ENCODE measurements at places on chromosomes 6 and 20.

DNA sequence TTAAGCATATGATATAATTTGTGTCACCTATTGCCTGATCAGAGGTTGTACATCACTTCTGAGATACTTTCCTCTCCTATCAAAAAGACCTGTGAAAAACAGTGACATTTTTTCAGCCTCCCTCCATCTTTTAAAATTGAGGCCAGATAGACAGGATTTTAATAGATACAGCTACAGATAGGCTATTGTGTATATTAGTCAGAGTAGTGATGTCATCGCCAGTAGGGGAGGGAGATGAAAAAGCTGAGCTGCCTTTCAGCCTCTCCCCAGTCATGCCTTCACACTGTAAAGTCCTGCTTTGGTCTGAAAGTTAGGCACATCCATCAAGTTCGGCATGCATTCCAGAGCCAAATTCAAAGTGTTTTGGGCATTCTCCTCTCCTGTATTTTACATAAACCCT lies 7.9 kb upstream of the PABPC1L start:
- DNase-seq: no peak

DNA sequence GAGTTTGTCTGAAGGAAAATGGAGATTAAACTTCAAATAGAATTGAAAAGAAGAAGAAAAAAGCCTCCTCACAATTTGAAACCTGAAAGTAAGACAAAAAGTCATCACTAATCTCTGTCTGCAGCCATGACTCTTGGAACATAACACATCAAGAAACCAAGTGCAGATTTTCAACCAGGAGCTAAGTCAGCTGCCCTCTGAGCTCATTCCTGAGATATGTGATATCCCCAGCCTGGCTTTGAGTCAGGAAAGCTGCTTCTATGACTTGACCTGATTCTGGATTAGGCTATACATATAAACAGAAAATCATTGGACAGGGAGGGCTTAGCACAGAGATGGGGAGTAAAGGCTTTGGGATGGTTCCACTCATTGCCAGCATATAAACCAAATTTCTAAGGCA lies 891.4 kb downstream of the TFAP2A start:
- no peak for DNase-seq

GRCh38 chr6:125558241-125558843 lies 191.1 kb upstream of the HEY2 start:
- no peak for DNase-seq

DNA sequence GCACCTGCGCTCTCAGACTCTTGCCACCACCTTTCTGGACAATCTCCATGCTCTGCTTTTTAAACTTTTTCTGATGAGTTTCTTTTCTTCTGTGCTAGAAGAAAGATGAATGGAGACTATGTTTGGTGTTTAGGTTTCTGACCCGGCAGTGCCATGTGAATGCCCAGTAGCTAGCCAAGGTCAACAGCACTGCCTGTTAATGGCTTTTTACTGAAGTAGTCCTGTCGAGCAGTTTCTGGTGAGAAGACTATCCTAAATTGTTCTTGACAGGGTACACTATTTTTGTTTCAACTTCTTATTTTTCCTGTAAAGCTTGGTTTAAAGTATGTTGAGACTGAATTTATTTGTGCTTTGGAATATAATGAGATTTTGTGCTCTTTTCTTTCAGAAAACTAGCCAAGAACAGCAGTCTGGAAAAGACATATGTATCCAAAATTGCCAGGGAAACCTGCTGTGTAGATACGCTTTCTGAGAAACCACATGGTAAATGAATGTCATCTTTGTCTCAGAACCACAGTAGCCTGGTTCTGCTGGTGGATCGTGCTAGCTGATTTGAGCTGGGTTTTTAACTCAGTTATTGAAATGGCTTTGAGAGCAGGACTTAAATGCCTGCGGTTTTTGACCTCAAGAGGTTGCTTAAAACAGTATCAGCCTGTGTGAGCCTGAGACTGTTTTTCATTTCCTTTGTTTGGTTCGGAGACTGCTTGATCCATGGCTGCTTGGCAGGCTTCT lies 48.1 kb downstream of the KCNS1 start:
- DNase-seq: no peak

DNA sequence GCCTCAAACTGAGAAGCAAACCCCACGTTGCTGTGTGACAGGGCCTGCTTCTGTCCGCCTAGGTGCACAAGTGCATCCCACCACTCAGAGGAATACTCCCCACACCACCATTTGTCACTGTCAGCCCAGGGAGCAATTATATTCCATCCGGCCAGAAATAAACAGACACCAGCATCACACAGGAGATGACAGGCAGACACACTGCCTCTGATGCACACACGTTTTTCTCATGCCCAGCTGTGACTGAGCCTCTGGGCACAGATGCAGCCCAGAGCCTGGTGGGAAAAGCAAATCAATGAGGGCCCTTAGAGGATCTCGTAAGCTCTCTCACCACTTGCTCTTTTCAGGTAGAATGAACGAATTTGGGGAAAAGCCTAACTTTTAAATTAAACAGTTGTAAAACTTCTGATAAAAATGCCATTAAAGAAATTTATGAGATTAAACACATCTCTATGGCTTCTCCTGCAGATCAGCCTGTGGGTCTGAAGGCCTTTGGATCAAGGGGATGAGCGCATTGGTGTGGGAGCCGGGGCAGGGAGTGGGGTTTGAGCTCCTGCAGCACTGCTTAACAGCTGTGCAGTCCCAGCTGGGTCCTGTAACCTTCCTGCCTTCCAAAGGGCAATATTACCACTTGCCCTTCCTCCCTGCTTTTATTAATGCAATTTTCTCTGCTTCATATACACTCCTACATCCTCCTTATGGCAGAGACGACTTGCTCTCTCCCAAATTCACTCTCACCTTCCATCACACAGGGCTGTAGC lies 624.3 kb downstream of the PTPRT start:
- DNase-seq: no peak

DNA sequence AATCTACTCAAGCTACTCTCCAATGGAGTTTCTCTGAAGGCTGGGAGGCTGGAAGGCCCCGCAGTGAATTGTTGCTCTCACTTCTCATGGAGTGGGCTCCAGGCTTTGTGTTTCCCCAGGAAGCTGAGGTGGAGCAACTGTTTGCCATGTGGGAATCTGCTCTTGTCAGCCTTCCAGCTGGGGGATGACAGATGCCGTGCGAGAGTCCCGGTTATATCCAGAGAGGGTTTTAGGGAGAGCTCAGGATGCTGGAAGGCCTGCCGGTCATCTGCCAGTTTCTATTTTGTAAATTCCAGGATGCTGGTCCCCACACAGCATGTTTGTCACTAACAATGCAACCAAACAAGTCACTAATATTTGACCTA lies 98.2 kb upstream of the NAA20 start:
- no peak for DNase-seq

DNA sequence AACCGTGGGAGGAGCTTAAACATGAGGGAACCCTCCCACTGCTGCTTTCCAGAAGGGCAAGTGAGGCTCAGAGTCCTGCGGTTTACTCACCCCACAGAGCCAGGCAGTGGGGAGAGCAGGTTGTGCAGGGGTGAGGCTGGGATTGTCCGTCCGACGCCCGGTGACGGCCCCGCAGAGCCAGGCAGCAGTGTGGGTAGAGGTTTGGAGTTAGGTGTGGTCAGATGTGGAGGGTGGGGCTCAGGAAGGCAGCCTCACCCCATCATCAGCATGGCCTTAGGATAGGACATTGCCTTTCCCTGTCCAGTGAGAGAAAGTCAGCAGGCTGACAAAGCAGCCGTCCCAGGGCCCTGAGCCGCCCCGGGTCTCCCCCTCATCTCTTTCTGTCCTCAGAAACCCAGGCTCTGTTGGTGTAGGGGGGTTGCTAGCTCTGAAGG lies 234.6 kb downstream of the DLL1 start:
- DNase-seq: no peak

GRCh38 chr6:81790034-81790433 lies 37.6 kb upstream of the TENT5A start:
- DNase-seq: no peak

- DNase-seq: no peak
These were observed 1.4 kb upstream of the RNASET2 start for GRCh38 chr6:166957805-166958076.

GRCh38 chr20:17276101-17276500 lies 49.3 kb downstream of the PCSK2 start:
- no peak for DNase-seq

- no peak for DNase-seq
These were observed 48.5 kb upstream of the EDN1 start for GRCh38 chr6:12241493-12242175.

All from T follicular helper cell (primary cell).